ENCODE measurements at places on chromosomes 11 and 22. TPM values are rescaled to one million over a fixed set of nuclear protein-coding genes. Genes with fewer than 3 reads are reported as not detected.

GRCh38 chr11:11189506-11189905 lies 163.5 kb downstream of the CSNK2A3 start:
- H3K36me3 ChIP-seq, result no peaks in the 10 kb centered on the region
- H3K27me3 ChIP-seq, result peaks cover 16% of the 10 kb centered on the region
- H3K4me3 ChIP-seq, result no peak overlapping the region
- H3K27ac ChIP-seq, result no peak overlapping the region

ZNF70 gene
- total RNA-seq, result 12.3 TPM

TENM4 gene
- total RNA-seq, result 156 TPM

C22orf42 gene
- total RNA-seq, result 4.6 TPM

DNA sequence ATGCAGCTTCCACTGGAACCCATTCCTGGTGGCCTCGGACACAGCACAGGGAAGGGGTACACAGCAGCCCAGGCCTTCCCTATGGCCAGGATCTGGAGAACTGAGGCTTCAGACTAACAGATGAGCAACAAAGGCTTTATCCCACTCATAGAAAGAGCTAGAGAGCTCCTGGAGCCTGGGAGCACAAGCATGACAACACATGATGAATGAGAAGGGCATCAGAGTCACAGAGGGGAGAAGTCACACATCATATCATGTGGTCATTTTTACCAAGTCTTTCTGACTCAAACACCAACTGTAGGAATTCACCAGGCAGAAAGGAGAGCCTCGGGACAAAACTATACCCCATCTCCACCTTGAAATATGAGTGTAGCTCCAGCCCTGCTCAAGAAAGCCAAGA lies 43.2 kb downstream of the NRXN2 start:
- DNase-seq, result no peak
- no peaks in the 10 kb centered on the region for H3K4me1 ChIP-seq
- no peaks in the 10 kb centered on the region for H3K36me3 ChIP-seq
- H3K27ac ChIP-seq, result no peak overlapping the region
- no peak overlapping the region for H3K4me3 ChIP-seq
- H3K27me3 ChIP-seq, result peaks cover 79% of the 10 kb centered on the region

OR51B2 gene
- not detected for total RNA-seq

INS gene
- total RNA-seq, result 1,584 TPM

Data from type B pancreatic cell (in vitro differentiated cells).